ENCODE measurements at places on chromosomes 4 and X. TPM values are rescaled to one million over a fixed set of nuclear protein-coding genes. Genes with fewer than 3 reads are reported as not detected.

SHISA3 gene
- total RNA-seq: 6.7 TPM

DNA sequence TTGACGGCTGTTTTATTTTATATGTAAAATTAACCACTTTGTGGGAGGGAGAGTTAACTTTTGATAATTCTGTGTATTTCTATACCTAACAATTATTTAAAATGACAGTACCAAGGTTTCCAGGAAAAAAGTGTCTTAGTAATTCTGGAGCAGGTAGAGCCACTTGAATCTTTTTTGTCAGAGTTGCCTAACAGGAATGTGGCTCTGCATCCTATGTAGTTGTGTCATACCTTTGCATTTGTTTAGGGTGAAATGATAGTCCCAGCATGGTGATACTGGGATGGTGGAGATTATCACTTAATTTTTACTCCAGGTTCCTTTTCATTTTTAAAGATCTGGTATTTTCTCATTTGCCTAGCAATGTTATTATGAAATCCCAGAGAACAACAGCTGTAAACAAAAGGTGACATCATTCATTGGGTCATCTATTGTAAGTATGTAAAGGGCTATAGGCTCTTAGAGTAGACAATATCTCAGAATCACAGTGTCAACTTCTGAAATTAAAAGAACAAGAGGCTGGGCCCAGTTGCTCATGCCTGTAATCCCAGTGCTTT is 9.6 kb downstream of the SGMS2 start:
- DNase-seq: no peak

GRCh38 chrX:131677655-131678628 is 134.1 kb downstream of the OR13H1 start:
- DNase-seq: no peak

HAND2 gene
- total RNA-seq: 142 TPM

- no peak for DNase-seq
Observed at GRCh38 chr4:41258783-41259182, 2.1 kb downstream of the UCHL1 start.

TRIM75 gene
- not detected for total RNA-seq

MAP7D2 gene
- total RNA-seq: 0.40 TPM

DNA sequence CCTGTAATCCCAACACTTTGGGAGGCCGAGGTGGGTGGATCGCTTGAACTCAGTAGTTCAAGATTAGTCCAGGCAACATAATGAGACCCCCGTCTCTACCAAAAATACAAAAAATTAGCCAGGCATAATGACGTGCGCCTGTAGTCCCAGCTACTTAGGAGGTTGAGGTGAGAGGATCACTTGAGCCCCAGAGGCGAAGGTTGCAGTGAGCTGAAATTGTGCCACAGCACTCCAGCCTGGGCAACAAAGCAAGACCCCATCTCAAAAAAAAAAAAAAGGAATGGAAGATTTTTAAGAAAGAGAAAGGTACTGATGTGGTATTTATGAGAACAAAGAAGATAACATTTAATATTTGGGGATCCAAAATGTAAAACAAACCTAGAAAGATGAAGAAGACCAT is 27.0 kb upstream of the NMU start:
- no peak for DNase-seq

GRCh38 chrX:4253092-4253491 is 539.6 kb upstream of the PRKX start:
- DNase-seq: no peak

- DNase-seq: no peak
Observed at GRCh38 chr4:7626531-7626930, 191.8 kb upstream of the PSAPL1 start.

GPR143 gene
- not detected for total RNA-seq

- DNase-seq: no peak
Observed at GRCh38 chrX:49896951-49897350, 17.7 kb downstream of the USP27X start.

OPRPN gene
- not detected for total RNA-seq

TRIM61 gene
- total RNA-seq: 2.0 TPM

GRCh38 chrX:15820106-15821073 is 30.1 kb downstream of the ZRSR2 start:
- no peak for DNase-seq

DNA sequence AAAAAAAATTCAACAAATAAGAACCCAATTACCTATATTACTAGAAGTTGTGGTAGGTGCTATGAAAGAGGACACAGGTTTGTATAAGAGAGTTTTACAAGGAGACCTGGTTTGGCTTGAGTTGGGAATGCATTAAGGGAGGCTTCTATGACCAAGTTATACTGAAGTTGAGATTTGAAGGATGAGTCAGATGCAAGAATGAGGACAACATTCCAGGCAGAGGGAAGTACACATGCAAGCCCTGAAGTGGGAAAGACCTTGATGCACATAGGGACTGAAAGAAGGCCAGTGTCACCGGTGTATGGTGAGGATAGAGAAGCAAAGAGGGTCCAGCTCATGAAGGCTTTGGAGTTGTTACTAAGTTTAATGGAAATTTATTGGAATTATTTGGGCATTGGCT is 52.2 kb downstream of the ANK2 start:
- DNase-seq: no peak

TRIM60 gene
- not detected for total RNA-seq
